ENCODE measurements at places on chromosomes 6 and 20.

- DNase-seq, result no peak
These were observed 689.5 kb upstream of the EYS start for GRCh38 chr6:66396549-66396948.

DNA sequence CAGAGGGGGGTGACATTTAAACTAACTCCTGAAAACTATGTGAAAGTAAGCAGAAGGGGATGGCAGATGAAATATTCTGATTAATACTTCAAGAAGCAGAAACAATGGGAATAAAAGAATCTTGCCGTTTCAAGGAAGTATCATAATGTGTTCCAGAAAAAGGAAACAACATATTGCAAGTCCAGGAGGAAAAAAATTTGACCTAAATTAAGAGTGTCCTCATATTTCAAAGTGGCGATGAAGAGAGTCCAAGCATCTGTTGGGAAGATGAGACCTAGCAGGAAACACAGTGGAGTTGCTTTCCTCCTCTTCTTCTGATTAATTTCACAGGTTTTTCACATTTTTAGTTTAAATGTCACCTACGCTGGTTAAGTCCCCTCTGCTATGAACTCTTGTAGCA, 45.6 kb upstream of the TNFAIP3 start:
- no peak for DNase-seq

DNA sequence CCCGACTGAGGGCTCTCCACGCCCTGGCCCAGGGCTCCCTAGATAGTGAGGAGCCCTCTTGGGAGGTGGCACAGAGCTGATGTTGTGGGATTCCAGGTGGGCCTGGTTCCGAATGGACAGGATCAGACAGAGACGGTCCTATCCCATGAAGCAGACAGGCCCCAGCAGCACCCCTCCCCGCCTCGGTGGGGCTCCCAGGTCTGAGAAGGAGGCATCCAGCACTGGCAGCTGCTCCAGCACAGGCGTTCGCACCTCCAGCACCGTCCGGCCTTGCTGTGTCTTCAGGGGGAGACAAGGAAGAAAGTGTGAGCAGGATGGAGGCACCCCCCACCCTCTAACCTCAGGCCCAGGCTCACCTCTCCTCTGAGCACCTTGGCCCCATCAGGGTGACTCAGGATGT, 28.7 kb downstream of the COL11A2 start:
- DNase-seq, result no peak

GRCh38 chr6:25971187-25971821, 8.7 kb downstream of the TRIM38 start:
- DNase-seq, result no peak

- no peak for DNase-seq
These were observed 63.9 kb downstream of the CHMP4B start for GRCh38 chr20:33875055-33875454.

DNA sequence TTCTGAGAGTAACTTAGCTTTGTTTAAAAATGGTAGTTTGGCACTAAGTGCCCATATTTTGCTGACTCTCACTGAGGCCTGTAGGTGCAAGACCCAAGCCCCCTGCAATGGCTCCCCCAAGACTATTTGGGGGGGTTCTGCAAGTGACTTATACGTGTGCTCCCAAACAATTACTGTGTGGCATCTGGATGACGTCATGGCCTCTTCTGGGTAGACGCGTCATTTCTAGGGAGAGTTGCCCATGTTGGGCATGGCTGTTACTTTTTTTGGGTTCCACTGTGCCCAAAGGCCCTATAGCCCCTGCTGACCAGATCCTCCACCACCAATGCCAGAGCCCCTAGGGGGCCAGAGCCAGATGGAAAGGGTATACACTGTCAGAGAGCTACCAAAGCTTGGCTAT, 110.3 kb upstream of the MYLIP start:
- DNase-seq, result no peak

DNA sequence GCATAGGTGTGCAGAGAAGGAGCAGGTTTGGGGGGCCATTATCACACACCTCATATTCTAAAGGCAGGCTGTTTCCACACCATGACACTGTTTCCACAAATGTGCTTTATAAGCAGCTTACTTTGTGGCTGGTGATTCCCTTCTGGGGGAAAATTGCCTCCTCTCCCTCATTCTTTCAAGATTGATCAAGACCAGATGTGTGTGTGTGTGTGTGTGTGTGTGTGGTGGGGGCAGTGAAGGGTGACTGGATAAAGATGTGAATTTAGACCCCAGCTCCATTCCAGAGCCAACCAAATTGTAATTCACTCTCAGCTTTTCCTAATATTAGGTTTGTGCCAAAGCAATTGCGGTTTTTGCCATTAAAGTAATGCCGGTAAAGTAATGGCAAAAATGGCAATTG, 45.6 kb downstream of the EDN3 start:
- no peak for DNase-seq

DNA sequence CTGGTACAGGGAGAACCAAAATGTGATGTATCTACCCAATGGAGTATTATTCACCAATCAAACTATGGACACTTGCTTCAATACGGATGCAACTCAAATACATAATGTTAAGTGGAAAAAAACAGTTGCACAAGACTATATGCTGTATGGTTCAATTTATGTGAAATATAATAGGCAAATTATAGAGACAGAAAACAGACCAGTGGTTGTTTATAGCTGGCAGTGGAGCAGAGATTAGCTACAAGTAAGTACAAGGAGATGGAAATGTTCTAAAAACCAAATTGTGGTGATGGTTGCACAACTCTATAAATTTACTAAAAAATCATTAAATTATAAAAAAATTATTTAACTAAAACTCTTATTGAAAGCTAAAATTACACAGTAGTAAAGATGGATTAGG, 113.2 kb downstream of the PRDM1 start:
- DNase-seq, result no peak

DNA sequence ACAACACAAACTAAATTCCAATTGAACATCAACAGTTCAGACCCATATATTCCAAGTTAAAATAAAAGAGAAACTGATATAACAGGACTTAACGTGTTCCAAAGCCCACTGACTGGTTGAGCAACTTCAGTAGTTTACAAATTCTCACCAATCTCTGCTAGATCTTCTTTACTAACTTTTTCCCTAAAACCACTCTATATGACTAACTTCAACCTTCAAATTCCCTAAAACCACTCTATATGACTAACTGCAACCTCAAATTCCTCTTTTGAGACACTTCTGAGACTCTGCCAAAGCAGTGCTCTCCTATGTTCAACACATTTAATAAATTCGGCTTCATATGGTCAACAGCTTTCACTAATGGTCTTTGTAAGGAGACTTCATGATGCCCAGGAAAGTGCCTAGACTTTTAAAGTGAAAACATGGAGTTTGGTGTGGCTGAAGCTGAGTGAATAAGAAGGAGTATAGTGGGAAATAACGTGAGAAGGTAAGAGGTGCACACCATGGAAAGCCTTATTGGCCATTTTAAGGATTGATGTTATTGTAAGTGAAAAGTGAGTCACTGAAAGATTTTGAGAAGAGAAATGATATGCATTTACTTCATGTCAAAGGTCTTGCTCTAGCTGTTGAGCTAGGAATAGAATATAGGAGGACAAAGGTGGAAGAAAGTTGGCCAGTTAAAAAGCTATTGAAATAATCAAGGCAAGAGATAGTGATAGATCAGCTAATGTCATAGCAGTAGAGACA, 134.0 kb upstream of the HCRTR2 start:
- no peak for DNase-seq

GRCh38 chr20:49078310-49078709, 32.2 kb downstream of the CSE1L start:
- DNase-seq, result no peak

- no peak for DNase-seq
These were observed 22.8 kb downstream of the OR2A4 start for GRCh38 chr6:131678442-131678841.
